ENCODE measurements at places on chromosomes 12 and 14. TPM values are rescaled to one million over a fixed set of nuclear protein-coding genes. Genes with fewer than 3 reads are reported as not detected.

IFNG-AS1 gene
- 2.1 TPM for total RNA-seq

RNFT2 gene
- 3.8 TPM for total RNA-seq

USP44 gene
- total RNA-seq: 2.2 TPM

RILPL1 gene
- 3.1 TPM for total RNA-seq

MYF6 gene
- not detected for total RNA-seq

MUCL1 gene
- not detected for total RNA-seq

FAIM2 gene
- total RNA-seq: not detected

KRT85 gene
- not detected for total RNA-seq

PLXNC1 gene
- total RNA-seq: 6.0 TPM

TMEM233 gene
- not detected for total RNA-seq

SRRM4 gene
- not detected for total RNA-seq

PRKAB1 gene
- total RNA-seq: 23.7 TPM

MFAP5 gene
- not detected for total RNA-seq

ZBTB25 gene
- total RNA-seq: 42.3 TPM

PCNX4 gene
- 25.1 TPM for total RNA-seq

ITFG2 gene
- 72.8 TPM for total RNA-seq

CCDC175 gene
- not detected for total RNA-seq

NEK9 gene
- 40.7 TPM for total RNA-seq

WNT1 gene
- 5.6 TPM for total RNA-seq

VDR gene
- total RNA-seq: 0.90 TPM

AKAP6 gene
- 2.4 TPM for total RNA-seq

TBC1D30 gene
- total RNA-seq: 0.14 TPM

LGR5 gene
- not detected for total RNA-seq

FAM186B gene
- total RNA-seq: 0.50 TPM

ARL6IP4 gene
- 131 TPM for total RNA-seq

CELA1 gene
- not detected for total RNA-seq

COL2A1 gene
- total RNA-seq: not detected

TMEM179 gene
- not detected for total RNA-seq

PAX9 gene
- total RNA-seq: not detected

SRGAP1 gene
- not detected for total RNA-seq

NR2C1 gene
- 40.7 TPM for total RNA-seq

PTCSC3 gene
- total RNA-seq: not detected

TAS2R8 gene
- not detected for total RNA-seq

KCNJ8 gene
- total RNA-seq: not detected

STAC3 gene
- total RNA-seq: 0.54 TPM

CLEC1B gene
- total RNA-seq: not detected

VPS37B gene
- 145 TPM for total RNA-seq

PPP4R4 gene
- total RNA-seq: not detected

TAS2R20 gene
- 0.33 TPM for total RNA-seq

KLRD1 gene
- 12.3 TPM for total RNA-seq

SERPINA10 gene
- total RNA-seq: not detected

GZMH gene
- 14.6 TPM for total RNA-seq

INHBE gene
- total RNA-seq: not detected

MGST1 gene
- total RNA-seq: not detected

PZP gene
- total RNA-seq: not detected

GPR162 gene
- total RNA-seq: not detected

CS gene
- 154 TPM for total RNA-seq

CHGA gene
- not detected for total RNA-seq

ENDOU gene
- total RNA-seq: 0.22 TPM

RBP5 gene
- not detected for total RNA-seq

Measured in CD8-positive, alpha-beta T cell (primary cell).